ENCODE measurements at places on chromosomes 6 and 20.

GRCh38 chr6:42744351-42744893, 1.5 kb downstream of the TBCC start:
- H3K4me3 ChIP-seq: peak overlapping the region; percentile 100
- peaks cover 36% of the 10 kb centered on the region for H3K4me1 ChIP-seq
- H3K27me3 ChIP-seq: no peaks in the 10 kb centered on the region
- no peaks in the 10 kb centered on the region for H3K36me3 ChIP-seq

DNA sequence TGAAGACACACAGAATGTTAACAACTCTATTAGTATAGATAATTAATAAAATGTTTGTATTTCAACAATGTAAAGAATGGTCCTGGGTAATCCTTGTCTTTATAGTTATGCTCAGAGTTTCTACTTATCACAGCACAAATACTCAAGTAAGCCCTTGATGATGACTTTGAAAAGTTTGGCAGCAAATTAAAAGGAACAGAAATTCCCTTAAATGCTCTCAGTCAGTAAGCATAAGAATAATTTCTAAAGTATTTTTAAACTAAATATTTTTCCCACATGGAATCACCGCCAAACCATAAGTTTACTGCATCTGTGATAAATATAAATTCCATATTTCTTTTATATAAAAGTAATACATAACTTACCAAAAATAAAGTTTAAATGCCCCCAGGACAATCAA, 96.1 kb downstream of the COL12A1 start:
- no peaks in the 10 kb centered on the region for H3K36me3 ChIP-seq
- DNase-seq: no peak
- peaks cover 39% of the 10 kb centered on the region for H3K4me1 ChIP-seq
- H3K27ac ChIP-seq: no peak overlapping the region
- no peak overlapping the region for H3K4me3 ChIP-seq

GRCh38 chr6:114534813-114535212, 192.0 kb upstream of the HS3ST5 start:
- no peak overlapping the region for H3K27ac ChIP-seq
- no peaks in the 10 kb centered on the region for H3K36me3 ChIP-seq
- H3K4me3 ChIP-seq: no peak overlapping the region
- no peak for DNase-seq
- no peaks in the 10 kb centered on the region for H3K27me3 ChIP-seq

GRCh38 chr20:35340436-35340835, 48.2 kb upstream of the FAM83C start:
- no peak for DNase-seq
- H3K36me3 ChIP-seq: no peaks in the 10 kb centered on the region
- no peaks in the 10 kb centered on the region for H3K4me1 ChIP-seq

DNA sequence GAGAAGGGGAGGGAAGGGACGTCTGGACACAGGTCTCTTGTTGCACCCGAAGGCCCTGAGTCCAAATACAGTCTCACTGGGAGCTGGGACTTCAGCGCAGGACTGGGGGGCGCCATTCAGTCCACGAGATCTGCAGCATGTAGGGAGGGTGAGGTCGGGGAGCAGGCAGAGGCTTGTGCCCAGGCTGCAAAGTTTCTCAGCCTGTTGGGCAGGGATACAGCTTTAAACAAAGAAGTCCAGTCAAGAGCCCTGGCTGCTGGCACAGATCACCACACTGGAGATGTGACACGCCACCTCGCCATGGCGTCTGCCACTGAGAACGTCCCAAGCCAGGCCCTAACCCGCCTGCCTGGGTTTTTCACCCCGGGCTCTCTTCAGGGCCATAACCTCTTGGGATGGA, 256.6 kb downstream of the DLL1 start:
- peaks cover 3% of the 10 kb centered on the region for H3K4me1 ChIP-seq
- no peak overlapping the region for H3K4me3 ChIP-seq
- no peaks in the 10 kb centered on the region for H3K36me3 ChIP-seq
- no peak overlapping the region for H3K27ac ChIP-seq
- no peaks in the 10 kb centered on the region for H3K27me3 ChIP-seq
- no peak for DNase-seq

- H3K4me1 ChIP-seq: peaks cover 2% of the 10 kb centered on the region
- peaks cover 32% of the 10 kb centered on the region for H3K36me3 ChIP-seq
- H3K4me3 ChIP-seq: no peak overlapping the region
Measured at GRCh38 chr6:4059115-4059777, 19.7 kb downstream of the FAM217A start.

- DNase-seq: no peak
- H3K4me1 ChIP-seq: no peaks in the 10 kb centered on the region
- H3K36me3 ChIP-seq: peaks cover 24% of the 10 kb centered on the region
Measured at GRCh38 chr20:58352468-58352867, 36.6 kb upstream of the VAPB start.

DNA sequence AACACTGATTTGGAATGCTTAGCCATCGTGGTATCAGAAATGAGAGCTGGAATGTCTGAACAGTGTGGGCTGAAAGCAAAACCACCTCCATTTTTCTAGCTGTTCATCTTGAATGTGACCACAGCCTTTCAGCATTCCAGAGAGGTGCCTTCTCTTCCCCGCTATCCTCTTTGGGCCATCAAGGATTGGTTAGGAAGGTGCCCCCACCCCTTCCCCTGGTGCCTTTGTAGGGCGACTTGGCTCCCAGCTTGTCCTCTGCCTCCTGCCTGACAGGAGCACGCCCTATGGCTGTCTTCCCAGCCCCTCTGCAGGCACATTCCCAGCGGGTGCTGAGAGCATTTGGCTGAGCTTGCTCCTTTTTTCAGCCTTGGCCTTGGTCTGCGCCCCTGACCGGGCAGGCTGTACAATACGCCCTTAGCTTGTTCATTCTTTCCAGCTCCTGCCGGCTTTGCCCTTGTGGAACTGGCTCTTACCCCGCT, 97.5 kb downstream of the ARMC2 start:
- no peak overlapping the region for H3K4me3 ChIP-seq
- H3K36me3 ChIP-seq: no peaks in the 10 kb centered on the region
- peaks cover 72% of the 10 kb centered on the region for H3K4me1 ChIP-seq
- DNase-seq: no peak
- H3K27ac ChIP-seq: peak overlapping the region; percentile 68

- DNase-seq: no peak
- no peak overlapping the region for H3K4me3 ChIP-seq
- H3K36me3 ChIP-seq: peaks cover 4% of the 10 kb centered on the region
- no peak overlapping the region for H3K27ac ChIP-seq
Measured at GRCh38 chr6:163527291-163527690, 112.8 kb downstream of the QKI start.

All from mesothelial cell of epicardium (in vitro differentiated cells).